AG09309 (cell line): ENCODE measurements at places on chromosomes 5 and 9.

DNA sequence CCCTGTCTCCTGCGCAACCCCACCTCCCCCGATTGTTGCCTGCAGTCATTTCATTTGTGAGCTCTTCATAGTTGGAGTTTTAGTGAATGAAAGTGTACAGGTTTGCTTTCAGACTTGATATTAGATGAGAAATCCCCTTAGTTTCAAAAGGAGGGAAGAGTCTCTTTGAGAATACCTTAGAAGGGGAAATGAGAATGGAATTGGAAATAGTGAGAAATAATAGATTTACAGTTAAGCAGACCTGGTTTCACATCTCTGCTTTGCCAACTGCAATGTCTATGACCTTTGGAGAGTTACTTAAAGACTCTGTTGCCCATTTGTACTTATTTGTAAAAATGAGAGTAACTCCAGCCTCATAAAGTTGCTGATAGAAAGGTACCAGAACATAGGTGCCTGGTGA, 120.4 kb downstream of the ZNF462 start:
- no peak for DNase-seq

DNA sequence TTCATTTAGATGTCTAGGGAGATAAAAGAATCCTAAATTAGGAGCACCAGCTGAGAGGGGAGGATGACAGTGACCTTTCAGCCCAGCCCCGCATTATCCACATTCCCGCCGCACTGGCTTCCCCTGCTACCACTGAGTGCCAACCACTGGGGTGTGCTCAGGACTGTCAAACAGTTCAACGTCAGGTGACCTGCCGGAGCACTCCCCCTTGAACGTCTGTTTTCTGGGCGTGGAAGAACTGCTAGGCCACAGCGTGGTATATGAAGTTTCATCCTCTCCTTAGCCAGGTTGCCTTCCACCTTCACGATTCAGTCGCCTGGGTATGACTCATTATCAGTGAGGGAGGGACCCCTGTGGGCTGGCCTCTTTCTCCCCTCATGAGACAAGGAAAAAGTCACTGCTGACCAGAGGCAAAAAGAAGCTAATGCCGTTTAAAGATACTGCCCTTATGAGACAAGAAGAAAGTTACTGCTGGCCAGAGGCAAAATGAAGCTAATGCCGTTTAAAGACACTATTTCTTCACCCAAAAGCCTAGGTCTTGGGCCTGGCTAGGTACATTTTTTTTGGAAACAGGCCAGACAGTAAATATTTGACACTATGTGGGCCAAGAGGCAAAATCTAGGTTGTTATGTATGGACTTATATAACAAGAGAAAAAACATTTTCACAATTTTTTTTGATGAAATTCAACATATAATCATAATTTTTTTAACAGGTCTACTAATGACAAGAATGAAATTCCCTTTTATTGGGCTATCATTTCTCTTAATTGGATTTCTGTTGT, 4.6 kb downstream of the NMRK1 start:
- DNase-seq: no peak

GRCh38 chr9:33311953-33312352, 21.6 kb downstream of the NFX1 start:
- DNase-seq: no peak

GRCh38 chr5:53170746-53171349, 61.3 kb upstream of the MOCS2 start:
- DNase-seq: no peak

- no peak for DNase-seq
Measured at GRCh38 chr9:109963079-109963478, 183.1 kb downstream of the PALM2AKAP2 start.

GRCh38 chr5:144230806-144231205, 60.1 kb downstream of the KCTD16 start:
- no peak for DNase-seq

- no peak for DNase-seq
Measured at GRCh38 chr5:28253431-28253830, 1215.0 kb upstream of the CDH9 start.

DNA sequence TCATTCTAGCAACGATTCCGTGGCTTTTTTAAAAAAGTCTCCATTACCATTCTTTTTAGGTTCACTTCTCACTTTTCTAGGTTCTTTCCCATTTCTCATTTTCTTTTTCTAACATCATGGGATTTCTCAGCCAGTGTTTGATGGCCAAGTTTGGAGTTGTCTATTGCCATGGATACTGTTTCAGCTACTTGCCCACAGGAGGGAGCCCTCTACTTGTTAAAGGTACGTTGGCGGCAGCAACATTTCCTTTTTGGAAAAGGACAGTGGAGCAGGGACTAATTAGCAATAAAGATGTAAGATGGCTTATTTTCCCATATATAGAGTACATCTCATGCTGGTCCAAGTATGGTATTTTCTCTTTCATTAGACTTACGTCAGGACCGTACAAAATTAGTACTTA, 2257.5 kb upstream of the C9orf72 start:
- no peak for DNase-seq

- no peak for DNase-seq
Measured at GRCh38 chr5:174625591-174626350, 98.6 kb upstream of the MSX2 start.

GRCh38 chr5:1061916-1062315, 49.9 kb downstream of the SLC12A7 start:
- no peak for DNase-seq

DNA sequence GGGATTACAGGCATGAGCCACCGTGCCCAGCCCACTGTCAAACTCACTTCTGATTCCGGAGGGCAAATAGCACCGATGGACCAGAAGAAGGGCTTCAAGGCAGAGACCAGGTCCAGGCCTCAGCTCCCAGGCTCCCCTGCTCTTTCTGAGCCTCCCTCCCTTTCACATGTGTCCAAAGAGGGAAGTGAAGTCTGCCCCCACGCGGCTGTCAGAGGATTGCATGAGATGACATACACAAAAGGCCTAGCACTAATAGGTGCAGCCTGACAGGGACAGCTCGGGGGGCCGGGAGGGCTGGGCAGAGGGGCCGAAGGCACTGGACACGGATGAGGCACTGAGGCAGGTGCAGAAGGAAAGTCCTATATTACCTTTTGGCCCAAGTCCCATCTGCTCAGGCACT, 16.1 kb downstream of the FBP1 start:
- DNase-seq: no peak

DNA sequence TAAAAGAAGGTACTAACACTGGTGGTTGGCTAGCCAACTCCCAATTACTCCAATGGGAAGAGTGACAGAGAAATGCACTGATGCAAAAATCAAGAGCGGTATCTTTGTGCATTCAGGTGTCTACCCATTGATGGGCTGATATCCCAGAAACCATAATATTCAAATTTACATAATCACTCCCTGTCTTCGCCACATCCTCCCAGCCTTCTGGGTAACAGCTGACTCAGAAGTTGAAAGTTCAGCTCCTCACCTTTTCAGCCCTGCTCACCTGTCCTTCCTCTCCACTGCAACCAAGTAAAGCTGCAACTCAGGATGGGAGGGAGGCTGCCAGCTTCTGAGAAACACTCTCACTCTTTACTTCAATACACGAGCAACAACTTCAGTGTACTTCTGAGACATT, 6.9 kb downstream of the SUSD1 start:
- DNase-seq: no peak
